Fibroblast of skin of left biceps (primary cell): ENCODE measurements at places on chromosomes 7 and 10.

DNA sequence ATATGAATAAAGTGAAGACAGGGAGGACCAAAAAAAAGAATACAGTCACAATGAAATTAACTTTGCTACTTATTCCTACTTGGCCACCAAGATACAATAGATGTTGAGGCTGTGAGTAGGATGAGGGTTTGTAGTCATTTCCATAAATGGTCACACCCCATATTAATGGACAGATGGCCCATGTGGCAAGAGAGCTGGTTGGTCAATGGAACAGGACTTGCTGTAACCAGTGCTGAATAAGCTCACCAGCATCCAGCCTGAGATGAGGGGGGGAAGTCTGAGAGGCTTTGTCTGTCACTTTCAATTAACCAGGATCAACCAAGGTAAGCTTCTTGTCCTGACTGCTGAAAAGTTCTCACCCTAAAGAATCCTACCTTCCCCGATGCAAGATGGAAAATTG lies 130.4 kb upstream of the KCNMA1 start:
- no peak for DNase-seq

DNA sequence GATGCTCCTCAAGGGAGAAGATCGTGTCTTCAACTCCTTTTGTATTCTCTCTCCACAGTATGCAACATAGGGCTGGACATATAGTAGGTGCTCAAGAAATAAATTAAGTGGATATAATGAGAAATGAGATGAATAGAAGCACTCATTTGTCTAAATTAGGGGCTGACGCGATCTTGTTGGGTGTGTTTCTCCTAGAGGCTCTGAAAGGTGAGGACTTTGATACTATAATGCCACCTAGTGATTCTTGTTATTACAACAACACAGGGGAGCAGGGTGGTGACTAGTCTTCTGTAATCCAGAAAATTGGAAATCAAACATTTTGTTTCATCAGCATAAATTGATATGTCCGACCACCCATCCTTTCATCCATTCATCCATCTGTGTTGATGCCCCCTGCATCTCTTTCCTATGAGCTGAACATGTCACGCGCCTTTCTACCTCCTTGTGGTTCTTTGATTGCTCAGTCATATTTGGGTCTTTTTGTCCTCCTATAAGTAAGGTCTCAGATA lies 3.5 kb upstream of the CFAP58 start:
- no peak for DNase-seq

DNA sequence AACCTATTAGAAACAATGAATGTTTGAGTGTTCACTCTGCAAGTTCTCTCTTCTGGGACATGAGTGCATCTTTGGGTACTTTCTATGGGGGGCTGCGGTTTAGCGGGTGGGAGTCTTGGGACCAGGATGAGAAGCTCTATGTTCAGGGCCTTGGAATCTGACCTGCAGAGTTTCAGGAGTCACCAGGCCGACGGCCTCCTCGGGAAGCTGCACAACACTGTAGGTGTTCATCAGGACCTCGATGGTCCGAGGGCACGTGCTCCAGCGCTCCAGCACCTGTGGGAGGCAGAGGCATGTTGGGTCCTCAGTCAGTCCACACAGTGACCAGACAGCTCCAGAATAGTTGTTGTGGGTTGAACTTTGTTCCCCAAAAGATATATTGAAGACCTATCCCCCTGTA lies 8.9 kb upstream of the GBX1 start:
- DNase-seq: no peak

GRCh38 chr7:54946764-54947163 lies 72.1 kb upstream of the EGFR start:
- no peak for DNase-seq

DNA sequence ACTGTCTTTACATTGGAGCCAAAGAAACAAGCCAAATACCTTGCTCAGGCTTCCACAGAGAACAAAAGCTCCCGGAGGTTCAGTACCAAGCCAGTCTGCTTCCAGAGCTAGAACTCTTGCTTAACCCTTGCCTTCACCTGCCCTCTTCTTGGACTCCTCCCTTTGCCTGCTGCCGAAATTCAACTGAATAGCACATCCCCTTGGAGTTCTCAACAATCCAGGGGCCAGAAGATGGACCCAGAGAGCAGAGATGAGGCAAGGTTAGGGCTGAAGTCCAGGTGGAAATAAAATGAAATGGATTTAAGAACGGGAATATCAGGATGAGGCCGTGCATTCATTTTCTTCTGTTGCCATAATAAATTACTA lies 876 bp upstream of the PIK3AP1 start:
- DNase-seq: no peak

DNA sequence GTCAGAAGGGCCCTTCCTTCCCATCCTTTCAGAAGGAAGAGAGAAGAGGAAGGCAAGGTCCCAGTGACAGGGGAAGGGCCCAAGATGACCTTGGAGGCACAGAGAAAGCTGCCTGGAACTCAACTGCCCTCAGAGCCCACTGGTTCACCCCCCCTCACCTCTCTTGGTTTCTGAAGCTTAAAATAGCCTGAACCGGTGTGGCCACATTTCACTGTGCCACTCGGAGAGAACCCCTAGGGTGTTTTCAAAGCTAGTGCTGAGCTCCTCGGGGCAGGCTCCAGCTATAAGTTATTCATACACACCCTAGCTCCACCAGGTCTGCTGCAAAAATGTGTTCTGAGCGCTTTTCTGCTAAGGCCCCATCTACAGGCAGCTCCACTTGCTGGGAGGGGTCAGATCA lies 60.9 kb upstream of the ADRB1 start:
- no peak for DNase-seq

DNA sequence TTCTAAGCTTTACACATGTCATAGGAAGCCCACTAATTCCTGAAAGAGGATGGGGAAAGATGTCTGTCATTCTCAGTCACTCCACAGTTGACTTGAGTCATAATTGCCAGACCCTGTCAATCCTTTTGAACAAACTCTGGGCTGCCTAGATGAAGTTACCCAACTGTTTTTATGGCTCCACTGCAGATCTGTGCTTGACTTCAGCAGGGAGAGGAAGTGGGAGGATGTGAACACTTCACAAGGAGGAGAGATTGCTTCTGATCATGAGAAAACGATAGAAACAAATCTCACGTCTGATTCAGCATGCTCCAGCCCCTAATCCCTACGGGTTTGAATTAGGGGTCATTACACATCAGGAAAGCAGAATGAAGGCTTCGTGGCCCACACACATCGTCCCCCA lies 596.6 kb upstream of the CELF2 start:
- no peak for DNase-seq

DNA sequence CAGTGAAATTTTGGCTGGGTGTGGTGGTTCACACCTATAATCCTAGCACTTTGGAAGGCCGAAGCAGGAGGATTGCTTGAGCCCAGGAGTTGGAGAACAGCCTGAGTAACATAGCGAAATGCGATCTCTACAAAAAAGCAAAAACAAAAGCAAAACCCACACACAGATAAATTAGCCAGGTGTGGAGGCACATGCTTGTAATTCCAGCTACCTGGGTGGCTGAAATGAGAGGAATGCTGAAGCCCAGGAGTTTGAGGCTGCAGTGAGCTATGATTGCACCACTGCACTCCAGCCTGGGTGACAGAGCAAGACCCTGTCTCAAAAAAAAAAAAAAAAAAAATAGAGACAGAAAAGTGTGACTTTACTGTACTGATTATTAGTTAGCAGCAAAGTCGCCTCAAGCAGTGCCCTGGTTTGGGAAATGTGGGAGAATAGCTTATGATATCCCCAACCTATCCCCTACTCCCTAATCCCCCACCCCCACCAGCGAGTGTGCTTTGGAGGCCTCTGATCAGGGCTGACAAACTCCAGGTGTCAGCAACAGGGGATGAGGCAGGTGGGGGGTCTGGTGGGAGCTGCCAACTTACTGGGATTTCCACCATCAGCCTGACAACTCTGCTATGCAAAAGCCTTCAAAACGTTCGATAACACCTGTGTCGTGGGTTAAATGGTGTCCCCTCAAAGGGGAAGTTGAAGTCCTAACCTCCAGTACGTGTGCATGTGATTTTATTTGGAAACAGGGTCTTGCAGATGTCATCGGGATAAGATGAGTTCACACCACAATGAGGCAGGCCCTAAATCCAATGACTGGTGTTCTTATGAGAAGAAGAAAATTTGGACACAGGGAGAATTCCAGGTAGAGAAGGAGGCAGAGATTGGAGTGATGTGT lies 124.7 kb upstream of the SDK1 start:
- no peak for DNase-seq

DNA sequence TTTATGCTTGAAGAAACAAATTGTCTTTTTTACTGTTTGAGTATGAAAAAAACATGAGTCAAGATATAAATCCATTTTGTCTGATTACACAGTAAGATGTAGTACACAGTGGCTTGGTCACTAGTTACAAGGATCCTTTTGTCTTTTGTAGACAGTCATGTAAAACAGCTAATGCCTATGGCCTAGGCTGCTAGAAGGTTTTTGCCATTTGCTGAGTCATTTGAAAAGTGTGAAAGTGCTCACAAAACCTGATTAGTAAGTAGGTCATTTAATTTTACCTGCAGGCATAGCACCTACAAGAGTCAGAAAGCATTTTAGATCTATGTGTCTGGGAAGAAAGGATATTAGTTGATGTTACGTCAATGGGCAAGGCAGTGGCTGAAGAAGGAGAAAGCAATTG lies 819.4 kb downstream of the MAGI2 start:
- no peak for DNase-seq
